Prostate gland (tissue), 2 donors: ENCODE measurements at places on chromosomes 13 and 19. TPM values are rescaled to one million over a fixed set of nuclear protein-coding genes. Genes with fewer than 3 reads are reported as not detected.
A peak's percentile ranks its signal among the peaks of the same experiment; 100 is the strongest.

The B3GLCT gene
- 14.7 TPM for total RNA-seq

The NTF4 gene
- total RNA-seq, result 24.4 TPM

The LRRC63 gene
- total RNA-seq, result 1.7 TPM

The SKA3 gene
- 4.3 TPM for total RNA-seq

The PCDH8 gene
- 6.0 TPM for total RNA-seq

The C2CD4C gene
- total RNA-seq, result 0.59 TPM

GRCh38 chr19:13260883-13261653, 110.9 kb downstream of the IER2 start:
- H3K27ac ChIP-seq, result no peak overlapping the region
- no peaks in the 10 kb centered on the region for H3K4me1 ChIP-seq
- H3K36me3 ChIP-seq, result no peaks in the 10 kb centered on the region
- H3K27me3 ChIP-seq, result peaks cover 4% of the 10 kb centered on the region
- no peak overlapping the region for H3K4me3 ChIP-seq
- no peak for DNase-seq

GRCh38 chr13:26459276-26460131, 98.0 kb upstream of the WASF3 start:
- H3K27ac ChIP-seq, result peak overlapping the region; percentile 25
- no peaks in the 10 kb centered on the region for H3K27me3 ChIP-seq
- no peaks in the 10 kb centered on the region for H3K36me3 ChIP-seq
- DNase-seq, result no peak

DNA sequence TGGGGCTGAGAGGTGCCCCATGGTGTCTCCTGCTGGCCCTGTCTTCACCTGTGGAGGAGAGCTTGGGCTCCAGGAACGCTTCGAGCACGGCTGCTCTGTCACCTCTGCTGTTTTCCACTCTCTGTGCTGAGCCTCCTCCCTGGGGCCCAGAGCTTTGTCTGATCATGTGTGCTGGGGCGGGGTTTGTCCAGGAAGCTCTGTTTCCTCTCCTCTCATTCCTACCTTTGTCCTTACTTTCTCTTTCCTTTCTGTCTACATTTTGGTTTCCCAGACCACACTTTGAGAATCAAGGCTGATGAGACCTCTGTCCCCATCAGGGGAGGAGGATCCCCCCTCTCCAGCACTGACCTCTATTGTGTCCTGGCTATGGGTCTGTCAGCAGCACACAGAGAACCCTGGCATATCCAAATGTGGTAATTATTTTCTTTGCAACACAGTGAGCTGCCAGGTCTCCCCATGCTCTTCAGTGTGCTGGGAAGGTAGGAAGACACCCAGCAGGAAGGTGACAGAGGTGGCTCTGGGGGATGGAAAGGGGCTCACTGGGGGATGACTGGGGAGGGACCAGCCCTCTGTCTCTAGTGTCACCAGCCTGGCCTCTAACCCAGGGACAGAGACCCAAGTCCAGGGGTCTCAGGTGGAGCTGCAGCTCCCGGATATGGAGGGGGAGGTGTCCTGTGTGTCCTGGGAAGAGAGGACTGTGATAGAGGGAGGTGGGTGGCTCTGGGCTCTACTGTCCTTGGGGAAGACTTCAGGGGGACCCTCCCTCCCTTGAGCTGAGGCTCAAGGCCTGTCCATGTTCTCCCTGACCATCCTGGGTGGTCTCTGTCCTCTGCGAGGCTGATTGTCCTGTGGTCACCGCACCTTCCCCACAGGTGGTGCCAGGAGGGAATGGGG, at the start of gene CEACAM1:
CEACAM1 (minus strand) TSS at position 128 of the 894 bp plus-strand sequence; CDS start at position 21, 107 bp downstream.
- no peaks in the 10 kb centered on the region for H3K36me3 ChIP-seq
- DNase-seq, result peak; percentile 86
- H3K4me1 ChIP-seq, result peaks cover 9% of the 10 kb centered on the region
- no peaks in the 10 kb centered on the region for H3K27me3 ChIP-seq
- peak within 1 kb of the TSS; percentile 25 for H3K4me3 ChIP-seq

DNA sequence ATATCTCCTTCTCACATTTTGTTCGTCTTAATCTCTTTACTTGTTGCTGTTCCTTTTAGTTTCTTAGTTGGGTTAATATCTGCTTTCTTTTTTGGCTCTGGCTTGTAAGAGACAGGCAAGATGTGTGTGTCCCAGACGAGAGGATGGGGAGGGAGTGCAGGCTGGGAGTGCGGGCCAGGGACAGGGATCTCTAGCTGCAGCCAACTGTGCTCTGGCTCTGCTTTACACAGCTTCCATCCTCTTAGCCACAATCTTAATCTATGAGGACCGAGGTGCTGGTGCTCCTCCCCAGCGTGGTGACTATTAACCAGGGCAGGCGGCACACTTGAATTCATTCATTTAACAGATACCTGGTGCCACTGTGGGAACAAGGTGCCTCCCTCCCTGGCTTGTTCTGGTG, 70.9 kb upstream of the WASF3 start:
- H3K27me3 ChIP-seq, result no peaks in the 10 kb centered on the region
- no peak overlapping the region for H3K4me3 ChIP-seq
- H3K4me1 ChIP-seq, result no peaks in the 10 kb centered on the region
- no peak overlapping the region for H3K27ac ChIP-seq

- H3K27ac ChIP-seq, result no peak overlapping the region
- no peak overlapping the region for H3K4me3 ChIP-seq
- no peaks in the 10 kb centered on the region for H3K27me3 ChIP-seq
- H3K4me1 ChIP-seq, result no peaks in the 10 kb centered on the region
Observed at GRCh38 chr13:24899601-24900000, 135.6 kb downstream of the RNF17 start.

- no peak overlapping the region for H3K4me3 ChIP-seq
- H3K27ac ChIP-seq, result no peak overlapping the region
- no peaks in the 10 kb centered on the region for H3K36me3 ChIP-seq
- no peak for DNase-seq
- H3K4me1 ChIP-seq, result no peaks in the 10 kb centered on the region
- no peaks in the 10 kb centered on the region for H3K27me3 ChIP-seq
Observed at GRCh38 chr13:92436924-92437323, 789.7 kb upstream of the GPC6 start.

DNA sequence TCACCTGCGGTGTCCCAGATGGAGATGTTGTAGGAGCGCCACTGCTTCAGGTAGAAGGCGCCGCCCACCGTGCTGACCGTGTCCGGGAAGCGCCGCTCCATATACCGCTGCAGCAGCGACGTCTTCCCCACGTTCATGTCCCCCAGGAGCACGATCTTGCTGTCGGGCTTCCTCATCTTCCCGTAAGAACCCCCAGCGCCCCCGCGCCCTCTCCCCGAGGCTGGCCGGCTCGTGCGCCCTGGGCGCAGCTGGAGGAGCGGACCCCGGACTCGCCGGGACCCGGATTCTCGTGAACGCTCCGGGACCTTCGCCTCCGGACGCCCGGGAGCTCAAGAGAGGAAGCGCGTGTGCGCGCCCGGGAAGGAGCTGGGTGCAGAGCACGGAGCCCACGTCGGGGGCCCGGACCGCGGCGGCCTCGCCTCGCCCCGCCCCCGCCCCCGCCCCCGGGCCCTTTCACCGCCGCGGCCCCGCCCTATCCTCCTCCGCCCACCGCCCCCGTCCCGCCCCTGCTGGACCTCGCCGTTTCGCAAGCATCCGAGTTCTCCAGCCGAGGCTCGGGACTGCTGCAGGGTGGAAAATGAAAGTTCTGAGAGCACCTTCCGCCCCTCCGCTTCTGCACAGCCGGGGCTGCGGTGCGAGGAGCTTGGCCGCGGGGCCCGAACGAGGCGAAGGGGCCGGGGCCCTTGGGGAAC, at the start of gene RAB20:
RAB20 (minus strand) TSS at position 379 of the 692 bp plus-strand sequence; CDS start at position 176, 203 bp downstream.
- peak; percentile 93 for DNase-seq
- H3K27ac ChIP-seq, result peak within 1 kb of the TSS; percentile 93
- H3K4me1 ChIP-seq, result no peaks in the 10 kb centered on the region

DNA sequence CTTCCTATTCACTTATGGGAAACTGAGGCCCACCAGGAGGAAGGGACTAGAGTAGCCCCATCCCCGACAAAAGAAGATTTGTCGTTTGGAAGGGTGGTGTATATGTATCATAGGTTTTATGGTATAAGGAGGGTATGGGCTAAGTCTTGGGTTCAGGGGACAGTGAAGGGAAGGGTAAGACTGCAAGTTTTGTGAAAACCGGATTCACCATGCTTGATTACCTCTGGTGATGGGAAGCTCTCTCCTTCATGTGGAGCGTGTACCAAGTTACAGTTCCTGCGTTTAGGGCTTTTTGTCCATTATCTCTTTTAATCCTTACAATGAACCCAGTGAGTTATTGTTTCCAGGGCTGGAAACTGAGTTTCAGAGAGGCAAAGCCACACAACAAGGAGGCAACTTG, 3.8 kb downstream of the VASP start:
- peak overlapping the region; percentile 21 for H3K27ac ChIP-seq
- H3K36me3 ChIP-seq, result no peaks in the 10 kb centered on the region
- DNase-seq, result no peak
- no peak overlapping the region for H3K4me3 ChIP-seq
- H3K4me1 ChIP-seq, result peaks cover 26% of the 10 kb centered on the region

GRCh38 chr19:6238256-6238642, 41.5 kb downstream of the MLLT1 start:
- H3K4me3 ChIP-seq, result no peak overlapping the region
- no peaks in the 10 kb centered on the region for H3K27me3 ChIP-seq
- DNase-seq, result no peak
- peaks cover 69% of the 10 kb centered on the region for H3K4me1 ChIP-seq
- peak overlapping the region; percentile 69 for H3K27ac ChIP-seq

DNA sequence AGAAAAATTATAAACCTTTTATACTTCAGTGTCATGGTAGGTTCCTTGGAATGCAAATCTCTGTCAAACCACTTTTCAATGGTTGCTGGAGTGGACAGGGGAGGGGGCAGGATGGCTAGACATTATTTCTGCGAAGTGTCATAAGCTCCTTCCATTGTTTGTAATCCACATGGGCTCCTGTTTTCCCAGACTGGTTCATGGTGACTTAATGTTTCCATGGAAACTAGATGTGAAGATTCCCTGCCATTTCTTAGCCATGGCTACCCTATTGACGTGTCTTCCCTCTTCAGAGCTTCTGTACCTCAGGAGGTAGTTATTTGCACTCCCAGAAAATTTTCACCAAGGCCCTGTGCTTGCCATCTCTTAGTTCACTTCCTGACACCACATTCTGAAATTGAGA, 95.3 kb downstream of the UFM1 start:
- no peaks in the 10 kb centered on the region for H3K36me3 ChIP-seq
- H3K4me1 ChIP-seq, result no peaks in the 10 kb centered on the region
- H3K27me3 ChIP-seq, result no peaks in the 10 kb centered on the region
- no peak overlapping the region for H3K4me3 ChIP-seq
- H3K27ac ChIP-seq, result no peak overlapping the region

- DNase-seq, result no peak
- peak overlapping the region; percentile 86 for H3K27ac ChIP-seq
- no peaks in the 10 kb centered on the region for H3K36me3 ChIP-seq
- no peaks in the 10 kb centered on the region for H3K4me1 ChIP-seq
Observed at GRCh38 chr19:18000480-18000914, 7.5 kb upstream of the ARRDC2 start.

DNA sequence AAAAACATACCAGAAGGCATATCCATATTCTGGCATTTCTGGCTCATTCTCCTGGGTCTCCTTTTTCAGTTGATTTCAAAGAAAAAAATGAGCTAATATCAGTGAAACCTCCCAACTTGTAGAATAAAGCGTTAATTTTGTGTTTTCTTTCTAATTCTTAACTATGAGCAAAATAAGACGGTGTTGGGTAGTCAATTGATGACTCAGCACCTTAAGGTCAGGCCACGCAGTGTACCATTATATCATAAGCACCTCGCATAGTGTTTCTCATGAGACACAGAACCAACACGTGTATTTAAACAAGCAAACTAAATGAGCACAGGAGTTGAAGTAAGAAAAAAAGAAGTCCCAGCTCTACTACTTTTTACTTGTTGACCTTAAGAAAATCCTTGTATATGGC, 174.9 kb downstream of the OXGR1 start:
- DNase-seq, result no peak
- no peaks in the 10 kb centered on the region for H3K27me3 ChIP-seq
- H3K4me1 ChIP-seq, result no peaks in the 10 kb centered on the region
- no peak overlapping the region for H3K27ac ChIP-seq
- H3K4me3 ChIP-seq, result no peak overlapping the region

GRCh38 chr19:33302974-33303790, 848 bp upstream of the CEBPA start:
- peak overlapping the region; percentile 97 for H3K27ac ChIP-seq
- DNase-seq, result peak; percentile 53
- H3K4me3 ChIP-seq, result peak overlapping the region; percentile 81
- no peaks in the 10 kb centered on the region for H3K36me3 ChIP-seq

- H3K4me3 ChIP-seq, result peak overlapping the region; percentile 68
- peak; percentile 32 for DNase-seq
- no peaks in the 10 kb centered on the region for H3K27me3 ChIP-seq
- peak overlapping the region; percentile 72 for H3K27ac ChIP-seq
- no peaks in the 10 kb centered on the region for H3K36me3 ChIP-seq
- H3K4me1 ChIP-seq, result no peaks in the 10 kb centered on the region
Observed at GRCh38 chr13:29847501-29847983, 2.9 kb downstream of the UBL3 start.

GRCh38 chr19:32407004-32407992, 1.7 kb downstream of the DPY19L3 start:
- no peaks in the 10 kb centered on the region for H3K27me3 ChIP-seq
- DNase-seq, result peak; percentile 58
- no peak overlapping the region for H3K4me3 ChIP-seq
- peaks cover 5% of the 10 kb centered on the region for H3K36me3 ChIP-seq
- peaks cover 5% of the 10 kb centered on the region for H3K4me1 ChIP-seq
- H3K27ac ChIP-seq, result peak overlapping the region; percentile 98

- DNase-seq, result no peak
- H3K36me3 ChIP-seq, result no peaks in the 10 kb centered on the region
- H3K27me3 ChIP-seq, result peaks cover 53% of the 10 kb centered on the region
Observed at GRCh38 chr13:112103961-112104880, 37.3 kb downstream of the SOX1 start.

DNA sequence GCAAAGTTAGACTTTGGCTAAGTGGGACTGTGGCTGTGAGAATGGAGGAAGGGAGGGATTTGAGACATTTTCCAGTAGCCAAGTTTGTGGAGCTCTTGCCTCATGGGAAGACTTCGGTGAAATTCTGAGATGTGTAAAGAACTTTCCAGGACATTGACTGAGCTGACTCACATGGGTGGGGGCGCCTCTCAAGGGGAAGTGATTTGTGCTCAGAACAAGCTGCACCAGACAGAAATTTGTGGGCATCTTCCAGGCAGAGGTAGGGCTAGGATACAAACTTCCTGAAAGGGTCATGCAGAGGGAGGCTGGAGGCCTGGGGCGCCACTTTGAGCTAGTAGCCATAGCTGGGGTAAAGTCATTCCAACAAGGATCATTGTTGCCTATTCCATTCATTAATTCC, 9.8 kb upstream of the SIGLEC10 start:
- H3K27me3 ChIP-seq, result no peaks in the 10 kb centered on the region
- H3K4me3 ChIP-seq, result no peak overlapping the region

DNA sequence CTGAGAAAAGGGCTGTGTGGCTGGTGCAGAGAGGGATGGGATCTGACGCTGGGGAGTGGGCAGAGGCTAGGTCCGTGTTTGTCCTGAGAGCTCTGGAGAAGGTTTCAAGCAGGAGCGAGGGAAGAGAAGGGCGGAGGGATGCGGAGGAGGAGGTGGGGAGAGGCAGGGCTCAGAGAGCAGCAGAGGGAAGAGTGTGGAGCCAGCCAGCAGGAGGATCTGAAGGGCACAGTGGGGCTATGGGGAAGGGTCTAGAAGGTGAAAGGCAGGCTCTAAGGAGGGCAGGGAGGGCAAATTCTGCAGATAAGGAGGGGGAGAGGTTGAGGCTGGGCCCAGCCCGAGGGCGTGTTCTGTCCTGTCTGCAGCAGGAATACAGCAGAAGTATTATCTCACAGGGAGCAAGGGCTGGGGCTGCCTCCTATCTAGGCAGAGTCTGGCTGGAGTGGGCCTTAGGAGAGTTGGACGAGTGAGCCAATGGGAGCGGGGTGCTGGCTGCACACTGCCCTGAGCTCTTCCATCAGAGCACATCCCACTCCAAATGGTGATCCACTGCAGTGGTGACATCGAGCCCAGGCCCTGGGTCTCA, 6.1 kb downstream of the AP2A1 start:
- DNase-seq, result no peak
- no peaks in the 10 kb centered on the region for H3K27me3 ChIP-seq
- no peak overlapping the region for H3K4me3 ChIP-seq
- no peak overlapping the region for H3K27ac ChIP-seq
- H3K36me3 ChIP-seq, result no peaks in the 10 kb centered on the region
